ENCODE measurements at places on chromosomes 6 and 20. TPM values are rescaled to one million over a fixed set of nuclear protein-coding genes. Genes with fewer than 3 reads are reported as not detected.

Gene CDSN
- total RNA-seq, result not detected

DNA sequence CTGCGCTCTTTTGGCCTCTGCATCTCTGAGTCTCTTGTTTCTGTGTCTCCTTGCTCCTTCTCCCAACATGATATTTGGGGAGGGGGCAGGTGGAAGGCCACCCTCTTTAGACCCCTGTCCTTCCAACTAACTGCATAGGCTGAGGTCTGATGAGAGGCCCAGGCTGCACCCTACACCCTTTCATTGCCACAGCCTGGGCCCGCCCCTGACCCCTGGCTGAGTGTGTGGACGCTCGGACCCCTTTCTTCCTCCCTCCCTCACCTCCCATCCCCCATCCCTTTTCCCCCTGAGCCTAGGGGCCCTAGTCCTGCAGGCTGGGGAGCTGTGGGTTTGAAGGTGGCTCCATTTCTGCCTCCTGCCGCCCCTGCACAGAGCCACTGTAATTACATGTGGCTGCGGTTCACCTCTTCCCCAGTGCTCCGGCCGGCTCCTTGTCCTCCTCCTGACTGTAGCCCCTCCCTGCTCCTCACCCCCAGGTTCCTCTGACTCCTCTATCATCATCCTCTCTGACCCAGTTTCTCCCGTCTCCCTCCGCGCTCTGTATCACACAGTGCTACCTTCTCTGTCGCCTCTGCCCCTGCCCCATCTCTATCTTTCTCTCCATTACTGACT is 6.8 kb downstream of the MDFI start:
- DNase-seq, result no peak

Gene GNRH2
- total RNA-seq, result 0.87 TPM

Gene SIRPD
- not detected for total RNA-seq

DNA sequence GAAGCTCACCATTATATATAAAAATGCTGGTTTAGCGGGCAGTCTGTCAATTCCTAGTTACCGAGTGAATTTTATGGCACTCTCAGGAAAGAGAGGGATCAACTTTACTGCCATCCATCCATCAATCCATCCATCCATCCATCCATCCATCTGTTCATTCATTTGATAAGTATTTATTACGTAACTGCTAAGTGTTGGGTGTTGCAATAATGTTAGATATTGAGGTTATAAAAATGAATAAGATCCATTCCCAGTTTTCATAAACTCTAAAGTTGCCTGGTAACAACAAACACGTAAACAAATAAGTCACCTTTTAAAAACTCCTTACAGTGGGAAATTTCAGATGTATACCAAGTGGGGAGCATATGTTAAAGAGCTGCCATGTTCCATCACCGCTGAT is 36.8 kb downstream of the SASH1 start:
- no peak for DNase-seq

Data from endothelial cell (in vitro differentiated cells).